ENCODE measurements at places on chromosomes 5 and 9.
A peak's percentile ranks its signal among the peaks of the same experiment; 100 is the strongest.

GRCh38 chr9:36208521-36209253, 18.0 kb downstream of the CLTA start:
- DNase-seq: no peak

GRCh38 chr5:134249469-134250379, 23.9 kb upstream of the PPP2CA start:
- no peak for DNase-seq

GRCh38 chr5:149810856-149811255, 80.7 kb downstream of the PPARGC1B start:
- no peak for DNase-seq

- no peak for DNase-seq
These were observed 249.0 kb upstream of the ZNF608 start for GRCh38 chr5:124995421-124995820.

GRCh38 chr9:77773381-77773780, 125.3 kb upstream of the GNA14 start:
- no peak for DNase-seq

DNA sequence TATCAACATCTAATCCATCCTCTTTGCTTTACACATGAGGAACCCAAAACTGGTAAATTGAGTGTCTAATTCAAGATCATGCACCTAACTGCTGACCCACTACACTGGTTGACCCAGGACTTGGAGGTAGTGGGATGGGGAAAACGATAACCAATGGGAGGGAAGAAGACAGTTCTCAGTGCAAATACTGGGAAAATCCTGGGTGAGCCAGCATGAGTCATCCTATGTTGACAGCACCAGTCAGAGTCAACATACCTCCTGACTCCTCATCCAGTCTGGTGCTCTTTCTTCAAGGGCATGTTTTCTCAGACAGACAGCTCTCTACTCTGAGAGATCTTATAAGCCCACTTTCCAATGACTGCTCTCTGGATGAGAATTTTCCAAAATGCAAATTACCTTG, 232.8 kb upstream of the PTGER4 start:
- DNase-seq: no peak

DNA sequence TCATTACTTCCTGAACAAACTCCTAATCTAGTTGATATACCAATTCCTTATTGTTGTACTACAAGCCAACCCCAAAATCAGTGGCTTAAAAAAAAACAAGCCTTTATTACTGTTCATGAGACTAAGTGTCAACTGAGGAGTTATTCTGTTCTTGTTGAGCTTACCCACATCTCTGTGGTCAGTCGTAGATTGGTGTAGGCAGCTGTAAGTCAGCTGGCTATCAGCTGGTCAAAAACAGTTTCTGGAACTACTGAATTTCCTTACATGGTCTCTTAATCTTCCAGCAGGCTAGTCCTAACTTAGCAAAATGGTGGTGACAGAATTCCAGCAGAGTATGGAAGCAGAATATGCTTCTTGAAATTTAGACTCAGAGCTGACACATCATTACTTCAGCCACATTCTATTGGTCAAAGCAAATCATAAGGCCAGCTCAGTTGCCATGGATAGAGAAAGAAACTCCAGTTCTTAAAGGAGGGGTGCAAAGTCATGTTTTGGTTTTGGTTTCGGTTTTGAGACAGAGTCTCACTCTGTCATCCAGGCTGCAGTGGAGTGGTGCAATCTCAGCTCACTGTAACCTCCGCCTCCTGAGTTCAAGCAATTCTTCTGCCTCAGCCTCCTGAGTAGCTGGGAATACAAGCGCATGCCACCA, 386.1 kb upstream of the MPDZ start:
- DNase-seq: no peak

GRCh38 chr5:111234125-111234524, 9.9 kb downstream of the CAMK4 start:
- DNase-seq: no peak

DNA sequence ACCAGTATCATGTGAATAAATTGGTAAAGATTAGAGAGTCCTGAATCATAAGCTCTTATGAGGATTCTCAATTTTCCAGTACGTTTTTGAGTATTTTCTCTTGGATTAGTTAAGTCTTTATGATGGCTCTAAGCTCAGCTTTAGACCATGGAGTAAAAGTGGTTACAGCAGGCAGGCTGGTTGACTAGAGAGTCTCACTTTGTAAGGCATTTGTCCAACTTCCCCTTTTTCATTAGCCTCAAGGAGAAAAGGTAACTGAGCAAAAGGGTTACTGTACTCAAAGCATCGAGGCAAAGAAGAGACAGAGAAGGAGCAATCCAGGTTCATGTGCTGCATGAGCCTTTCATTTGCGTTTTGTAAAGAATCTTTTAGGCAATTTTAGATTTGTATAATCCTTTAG, 8.5 kb downstream of the NOP16 start:
- no peak for DNase-seq

DNA sequence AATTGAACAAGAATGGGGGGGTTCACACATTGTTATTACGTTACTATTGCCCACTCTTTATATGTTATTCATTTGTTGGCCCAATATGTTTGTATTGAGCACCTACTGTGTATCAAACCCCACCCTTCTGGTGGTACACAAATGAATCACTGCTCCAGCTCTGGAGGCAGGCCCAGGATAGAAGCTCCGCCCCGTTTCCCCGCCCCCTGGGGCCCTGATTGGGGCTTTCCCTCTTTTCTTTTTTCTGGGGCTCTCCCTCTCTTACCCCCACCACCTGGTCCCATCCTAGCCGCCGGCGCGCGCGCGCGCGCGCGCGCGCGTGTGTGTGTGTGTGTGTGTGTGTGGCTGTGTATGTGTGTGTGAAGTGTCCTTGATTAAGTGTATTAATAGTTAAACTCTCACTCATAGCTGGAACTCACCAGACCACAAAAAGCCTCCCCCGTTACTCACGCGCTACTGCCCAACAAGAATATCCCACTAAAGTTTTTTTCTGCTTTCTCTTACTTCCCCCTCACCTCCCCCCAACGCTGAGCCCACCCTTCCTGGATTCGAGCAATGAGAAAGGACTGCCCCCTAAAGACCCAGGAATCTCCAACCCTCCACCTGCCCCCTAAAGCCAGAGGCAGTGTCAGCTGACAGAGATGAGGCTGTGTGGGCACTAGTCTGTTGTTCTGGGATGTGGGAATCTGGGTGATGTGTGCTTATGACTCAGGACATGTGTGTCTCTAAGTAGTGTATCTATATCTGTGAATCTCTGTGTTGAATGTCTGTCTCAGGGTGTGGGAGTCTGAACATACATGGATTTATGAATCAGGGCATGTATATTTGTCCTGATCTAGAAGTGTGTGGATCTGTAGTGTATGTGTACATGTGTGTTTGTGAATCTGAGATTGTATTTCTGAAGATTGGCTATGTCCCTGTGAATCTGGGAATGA, 4.0 kb downstream of the CXXC5 start:
- DNase-seq: peak; percentile 44

- DNase-seq: no peak
These were observed 215.2 kb upstream of the PTGER4 start for GRCh38 chr5:40464511-40464910.

DNA sequence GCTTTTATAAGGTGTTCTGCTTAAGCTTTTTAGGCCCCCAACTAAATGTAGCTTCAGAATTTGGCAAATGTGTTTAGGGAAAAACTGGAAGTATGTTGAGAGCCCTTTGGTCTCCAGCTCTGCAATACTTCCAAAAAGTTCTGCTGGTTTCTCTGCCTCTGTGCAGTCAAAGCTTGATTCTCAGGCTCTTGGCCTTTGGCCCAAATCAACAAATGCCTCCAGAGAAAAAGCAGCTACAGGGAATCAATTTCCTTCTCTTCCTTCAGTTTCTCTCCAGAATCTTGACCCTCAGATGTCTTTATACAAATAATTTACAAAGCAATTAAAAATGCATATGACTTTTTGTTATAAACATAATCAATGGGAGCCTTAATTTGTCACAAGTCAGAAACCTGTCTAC, 235.7 kb downstream of the COMMD10 start:
- DNase-seq: no peak

- no peak for DNase-seq
These were observed 65.1 kb upstream of the IL33 start for GRCh38 chr9:6150483-6150882.

DNA sequence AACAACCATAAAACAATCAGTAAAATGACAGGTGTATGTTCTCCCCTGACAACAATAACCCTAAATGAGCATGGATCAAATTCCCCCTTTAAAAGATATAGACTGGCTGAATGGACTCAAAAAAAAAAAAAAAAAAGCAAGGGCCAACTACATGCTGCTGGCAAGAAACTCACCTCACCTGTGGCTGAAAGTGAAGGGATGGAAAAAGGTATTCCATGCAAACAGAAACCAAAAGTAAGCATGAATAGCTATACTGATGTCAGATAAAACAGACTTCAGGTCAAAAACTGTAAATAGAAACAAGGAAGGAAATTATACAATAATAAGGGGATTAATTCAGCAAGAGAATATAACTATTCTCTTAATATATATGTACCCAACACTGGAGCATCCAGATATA, 54.2 kb upstream of the SSBP2 start:
- no peak for DNase-seq

GRCh38 chr5:180646289-180646962, 3.0 kb downstream of the FLT4 start:
- DNase-seq: no peak

Data from activated T-helper 2 cell treated with anti-CD3 and anti-CD28 coated beads, Interferon-gamma antibody, Interleukin-2, Interleukin-4, amounts not matched to agents 10 μg/mL and 5 μg/mL and 100 μg/mL, durations not matched to agents 14 hours and 24 hours and 36 hours (primary cell).